ENCODE measurements at places on chromosomes 7 and 10.

DNA sequence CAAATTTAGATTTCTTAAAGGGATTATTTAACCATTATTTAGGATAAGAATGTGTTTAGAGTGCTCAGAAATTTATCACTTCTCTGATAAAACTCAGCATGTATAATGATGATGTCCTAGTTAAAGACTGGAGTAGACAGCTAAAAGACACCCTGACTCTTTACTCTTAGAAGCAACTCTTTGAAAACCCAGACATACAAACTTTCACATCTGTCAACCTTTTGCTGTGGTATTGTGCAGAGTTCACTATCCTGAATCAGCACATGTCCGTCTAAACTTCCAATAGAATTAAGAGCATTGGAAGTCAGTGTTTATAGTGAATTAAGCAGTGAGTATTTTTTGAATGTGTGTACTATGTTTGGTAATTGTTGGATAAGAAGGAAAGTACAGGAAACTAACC is 24.9 kb downstream of the ZNRF2 start:
- no peak for DNase-seq

GRCh38 chr7:22168129-22168634 is 188.8 kb downstream of the RAPGEF5 start:
- no peak for DNase-seq

DNA sequence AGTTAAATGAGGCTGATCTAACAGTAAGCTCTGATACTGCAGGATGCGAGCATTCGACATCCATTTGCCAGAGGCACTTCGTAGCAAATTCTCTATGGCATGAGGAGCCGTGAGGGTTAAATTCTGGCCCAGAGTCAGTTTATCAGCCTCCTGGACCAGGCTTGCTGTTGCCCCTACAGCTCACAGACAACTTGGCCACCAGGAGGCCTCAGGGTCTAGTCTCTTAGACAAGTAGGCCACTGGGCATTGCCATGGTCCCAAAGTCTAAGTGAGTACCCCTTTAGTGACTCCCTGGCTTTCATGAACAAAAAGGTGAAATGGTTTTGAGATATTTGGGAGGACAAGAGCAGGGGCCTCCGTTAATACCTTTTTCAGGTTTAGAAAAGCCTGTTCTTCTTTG is 178.0 kb upstream of the MBL2 start:
- DNase-seq: no peak

DNA sequence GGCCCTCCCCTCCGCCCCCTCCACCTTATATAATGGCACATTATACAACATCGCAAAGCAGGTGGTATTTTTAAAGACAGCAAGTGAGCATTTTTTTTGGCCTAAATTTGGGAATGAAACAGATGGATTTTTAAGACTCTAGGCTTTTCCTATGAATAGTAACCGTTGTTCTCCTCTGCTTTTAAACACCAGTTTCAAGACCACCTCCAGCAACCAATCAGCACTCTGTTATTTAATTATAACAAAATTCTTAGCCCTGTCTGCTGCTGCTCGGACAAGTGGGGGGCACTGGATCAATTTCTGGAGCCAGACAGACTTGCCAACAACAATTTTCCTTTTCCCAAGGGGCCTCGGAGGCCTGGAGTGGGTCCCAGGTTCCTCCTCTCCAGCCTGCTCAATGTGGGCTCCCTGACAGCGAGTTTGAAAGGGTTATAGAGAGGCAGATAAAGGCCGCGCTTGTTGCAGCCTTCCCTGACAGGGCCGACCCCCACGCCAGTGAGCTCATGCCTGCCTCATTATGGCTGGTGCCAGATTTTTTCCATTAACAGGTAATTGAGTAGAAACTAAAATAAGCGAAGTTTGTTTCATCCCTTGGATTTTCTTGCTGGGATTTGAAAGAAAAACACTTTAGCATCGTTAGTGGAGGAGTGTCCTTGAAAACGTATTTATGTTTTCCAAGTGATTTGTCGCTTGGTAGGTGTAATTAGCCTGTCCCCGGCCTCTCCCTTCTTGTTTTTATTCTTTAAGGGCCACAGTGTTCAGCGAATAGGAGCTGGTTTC is 227.3 kb downstream of the TCF7L2 start:
- DNase-seq: no peak

GRCh38 chr7:30771880-30772425 is 736 bp downstream of the MINDY4 start:
- DNase-seq: no peak

DNA sequence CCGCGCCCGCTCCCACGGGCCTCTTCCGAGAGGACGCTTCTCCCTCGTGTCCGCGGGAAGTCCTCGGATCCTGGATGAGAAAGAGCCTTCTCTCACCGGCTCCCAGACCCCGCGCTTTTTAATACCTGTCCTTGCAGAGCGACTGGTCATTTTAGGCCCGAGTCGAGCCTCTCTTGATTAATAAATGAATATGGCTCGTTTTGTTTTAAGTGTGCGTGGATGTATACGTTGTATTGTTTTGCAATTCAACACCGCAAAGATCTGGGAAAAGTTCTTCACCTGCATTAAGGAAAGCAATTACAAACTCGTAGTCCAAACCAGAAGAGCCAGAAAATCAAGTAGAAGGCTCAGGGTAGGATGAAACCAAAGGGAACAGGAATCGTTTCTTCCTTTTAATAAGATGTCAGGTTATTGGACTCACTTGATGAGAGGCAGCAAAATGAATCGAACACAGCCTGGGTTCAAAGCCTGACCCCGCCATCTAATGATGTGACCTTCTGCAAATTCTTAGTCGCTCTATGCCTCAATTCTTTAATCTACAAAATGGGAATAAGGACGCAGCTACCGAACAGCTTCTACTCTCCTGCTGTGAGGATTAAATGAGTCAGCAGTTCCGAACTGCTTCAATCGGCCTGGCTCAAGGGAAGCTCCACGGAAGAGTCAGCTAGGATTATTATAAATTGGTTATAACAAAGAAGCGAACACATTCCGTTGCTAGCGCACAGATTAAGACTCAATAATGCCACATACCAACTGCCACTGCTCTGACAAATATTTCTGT is 277.8 kb upstream of the NEBL start:
- no peak for DNase-seq

- DNase-seq: peak; percentile 61
Observed at GRCh38 chr7:43721193-43721806, 8.0 kb downstream of the COA1 start.

DNA sequence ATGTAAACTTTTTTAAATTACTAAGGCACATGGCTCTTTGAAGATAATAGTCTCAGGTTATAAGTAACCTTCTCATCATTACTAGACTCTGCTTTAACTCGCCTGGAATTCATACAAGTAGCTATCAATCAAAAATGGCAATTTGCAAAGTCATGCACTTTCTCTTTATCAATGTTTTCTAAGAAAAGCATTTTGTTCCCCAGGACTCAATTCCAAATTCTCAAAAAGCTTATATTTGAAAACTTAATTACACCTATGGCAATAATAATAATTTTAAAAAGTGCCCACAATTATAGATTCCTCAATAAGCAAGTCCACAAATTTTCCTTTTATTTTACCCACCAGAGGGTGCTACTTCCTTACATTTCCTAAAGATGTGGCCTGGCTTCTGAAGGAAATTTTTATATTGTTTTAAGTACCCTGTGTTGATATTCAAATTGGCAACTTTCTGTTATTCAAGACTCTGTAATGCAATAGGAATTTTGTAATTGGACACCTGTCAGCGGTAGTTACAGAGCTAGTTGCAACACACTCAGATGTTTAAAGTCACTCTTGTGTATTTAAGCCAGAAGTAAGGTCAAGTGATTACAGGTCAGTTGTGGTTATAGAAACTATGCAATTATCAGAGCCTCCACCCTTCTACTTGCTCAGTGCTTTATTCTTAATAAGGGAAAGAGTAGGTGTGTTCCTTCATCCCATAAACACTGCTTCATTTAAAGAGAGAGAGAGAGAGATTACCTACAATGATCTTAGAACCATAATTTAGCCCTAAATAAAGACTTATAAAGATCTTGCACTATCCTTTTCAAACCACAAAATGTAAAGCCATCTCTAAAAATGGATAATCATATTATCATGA is 47.1 kb upstream of the HYAL4 start:
- peak; percentile 46 for DNase-seq

DNA sequence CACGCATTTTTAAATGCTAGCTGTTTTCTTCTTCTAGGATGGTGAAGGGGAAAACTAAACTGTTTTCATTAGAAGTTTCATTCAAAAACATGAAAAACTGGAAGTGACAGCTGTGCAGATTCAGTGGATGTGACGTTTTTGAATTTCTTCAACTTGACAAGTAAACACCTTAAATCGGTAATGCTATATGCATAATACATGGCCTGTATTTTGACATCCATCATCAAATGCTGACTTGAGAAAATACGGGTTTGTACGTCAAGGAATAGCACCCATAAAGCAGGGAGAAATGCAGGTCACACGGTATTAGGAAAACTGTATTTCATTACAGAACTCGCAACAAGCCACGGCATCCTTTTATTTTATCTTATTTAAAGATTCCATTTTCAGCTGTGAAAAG is 720.5 kb downstream of the KCNMA1 start:
- no peak for DNase-seq
